ENCODE measurements at places on chromosomes 5 and 9.

- DNase-seq, result no peak
Observed at GRCh38 chr9:23829580-23830475, 3.8 kb upstream of the ELAVL2 start.

- no peak for DNase-seq
Observed at GRCh38 chr5:95401626-95402025, 10.5 kb downstream of the FAM81B start.

- DNase-seq, result no peak
Observed at GRCh38 chr5:137217599-137218200, 281.4 kb downstream of the SPOCK1 start.

DNA sequence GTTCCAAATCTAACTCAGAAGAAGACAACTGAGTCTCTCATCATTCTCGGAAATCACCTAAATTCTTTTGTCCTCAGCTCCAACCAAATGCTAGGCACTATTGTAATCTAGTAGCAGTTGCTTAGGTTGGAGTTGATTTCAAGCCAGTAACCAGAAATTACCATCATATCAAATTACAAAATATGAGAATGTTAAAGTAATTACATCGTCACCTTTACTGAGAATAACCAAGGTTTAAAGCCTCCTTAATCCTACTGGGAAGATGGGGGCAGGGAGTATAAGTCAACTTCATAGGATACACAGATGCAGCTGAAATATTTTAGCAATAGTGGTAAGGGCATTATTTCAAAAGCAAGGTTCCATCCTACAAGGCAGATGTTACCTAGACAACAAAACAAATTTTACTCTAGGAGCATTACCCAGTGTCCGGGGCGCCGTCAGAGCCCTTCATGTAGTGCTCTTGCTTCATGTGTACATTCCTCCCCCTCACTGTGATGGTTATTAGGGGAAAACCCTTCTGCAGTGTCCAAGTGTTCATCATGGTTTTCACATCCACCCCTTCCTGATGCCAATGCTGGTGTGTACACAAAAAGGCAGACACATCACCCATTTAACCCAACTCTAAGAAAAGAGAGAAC is 19.5 kb downstream of the ERAP1 start:
- DNase-seq, result no peak

- no peak for DNase-seq
Observed at GRCh38 chr5:58974601-58975000, 391.7 kb downstream of the RAB3C start.

DNA sequence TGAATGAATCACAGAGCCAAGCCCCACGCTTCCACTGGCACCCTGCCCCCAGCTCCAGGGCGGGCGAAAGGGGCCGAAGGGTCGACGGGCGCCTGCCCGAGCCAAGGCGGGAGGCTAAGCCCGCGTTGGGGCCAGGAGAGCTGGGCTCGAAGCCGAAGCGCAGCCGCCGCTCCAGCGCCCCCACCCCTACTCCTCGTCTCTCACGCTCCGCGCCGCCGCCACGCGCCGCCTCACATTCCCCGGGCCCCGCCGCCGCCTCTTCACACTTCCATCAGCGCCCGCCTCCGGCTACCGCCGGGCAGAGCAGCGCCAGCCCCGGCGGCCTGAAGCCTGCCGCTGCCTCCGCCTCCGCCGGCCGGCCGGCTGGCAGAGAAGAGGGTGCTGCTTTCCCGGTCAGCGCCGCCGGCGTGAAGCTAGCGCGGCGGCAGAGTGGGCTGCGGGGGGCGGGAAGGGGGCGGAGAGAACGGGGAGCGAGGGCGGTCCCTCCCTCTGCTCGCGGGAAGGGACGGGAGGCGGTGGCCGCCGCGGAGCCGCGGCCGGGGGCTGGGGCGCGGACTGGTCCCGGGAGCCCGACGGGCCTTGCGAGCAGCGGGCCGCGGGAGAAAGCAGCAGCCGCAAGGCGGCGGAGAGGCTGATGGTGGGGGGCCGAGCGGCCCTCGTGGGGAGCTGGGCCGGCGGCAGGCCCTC is at the start of gene HOMER1:
Gene HOMER1, minus strand, starts transcription at position 431 of the 687 bp plus-strand sequence. CDS start 1,360 bp downstream, outside the sequence.
- peak; percentile 82 for DNase-seq

- no peak for DNase-seq
Observed at GRCh38 chr9:133454325-133454724, 5.5 kb upstream of the CACFD1 start.

DNA sequence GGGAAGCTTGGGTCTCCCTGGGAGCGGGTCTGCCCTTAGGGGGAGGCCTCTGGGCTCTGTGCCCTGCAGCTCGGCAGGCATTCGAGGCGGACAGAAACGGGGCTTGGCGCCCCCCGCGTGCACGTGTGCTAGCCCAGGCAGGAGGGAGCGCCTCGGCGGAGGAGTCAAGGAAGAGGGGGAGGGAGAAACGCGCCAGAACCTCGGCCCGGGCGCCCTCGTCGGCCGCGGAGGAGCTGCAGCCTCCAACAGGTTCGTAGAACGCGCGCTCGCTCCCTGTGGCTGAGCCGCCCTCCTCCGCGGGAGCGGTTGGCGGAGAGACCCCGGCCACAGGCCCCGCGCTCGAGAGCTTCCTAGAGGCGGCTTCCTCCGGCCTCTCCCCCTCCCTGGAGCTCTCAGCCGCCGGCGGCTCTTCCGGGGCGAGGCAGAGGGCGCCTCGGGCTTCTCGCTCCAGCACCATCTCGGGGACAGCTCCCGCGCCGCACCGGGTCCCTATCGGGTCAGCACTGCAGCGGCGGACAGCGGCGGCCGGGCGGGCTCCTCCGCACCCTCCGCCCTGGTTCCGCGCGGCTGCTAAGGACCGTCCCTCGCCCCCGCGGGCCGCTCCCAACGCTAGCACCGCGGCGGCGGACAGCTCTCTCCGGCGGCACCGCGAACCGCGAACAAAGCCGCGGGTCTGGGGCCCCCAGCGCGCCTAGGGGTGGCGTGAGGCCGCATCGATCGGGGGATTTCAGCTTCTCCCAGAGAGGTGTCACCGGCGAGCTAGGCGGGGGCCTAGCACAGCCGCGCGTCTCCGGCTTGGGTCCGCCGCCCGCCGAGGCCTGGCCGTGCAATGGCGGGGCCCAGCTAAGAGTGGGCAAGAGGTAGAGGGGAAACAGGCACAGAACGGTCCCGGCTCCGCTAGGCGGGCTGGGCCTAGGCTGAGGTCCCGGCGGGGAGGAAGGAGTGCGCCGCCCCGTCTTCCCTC is 74.6 kb upstream of the CPLX2 start:
- DNase-seq, result peak; percentile 86

- no peak for DNase-seq
Observed at GRCh38 chr9:79034583-79034982, 537.2 kb upstream of the TLE4 start.

DNA sequence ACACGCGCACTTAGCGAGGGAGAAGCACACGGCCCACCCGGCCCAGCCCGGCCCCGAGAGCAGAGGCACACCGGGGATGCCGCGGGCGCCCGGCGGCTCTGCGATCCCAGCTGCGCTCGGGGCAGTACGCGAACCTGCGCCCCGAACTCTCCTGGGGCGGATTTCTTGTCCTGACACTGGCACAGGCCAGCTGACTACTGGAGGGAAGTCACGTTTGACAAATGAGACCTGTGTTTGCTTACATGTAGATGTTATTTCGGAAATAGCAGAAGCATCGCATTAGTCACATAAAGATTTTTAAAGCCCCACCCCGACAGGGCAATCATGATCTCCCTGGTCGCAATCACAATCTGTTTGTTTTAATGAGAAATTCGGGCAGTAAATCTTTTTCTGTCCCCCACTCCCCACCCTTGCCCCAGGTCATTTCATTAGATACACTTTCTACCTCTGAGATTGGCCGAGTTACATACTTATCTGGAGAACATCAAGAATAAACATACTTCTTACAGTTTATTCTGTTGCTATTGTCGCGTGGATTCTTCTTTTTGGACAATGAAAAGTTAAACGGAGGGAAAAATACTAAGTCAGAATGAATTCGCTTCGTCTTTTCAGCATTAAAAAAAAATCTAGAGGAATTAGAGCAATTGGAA is 518.9 kb downstream of the CTNND2 start:
- no peak for DNase-seq

DNA sequence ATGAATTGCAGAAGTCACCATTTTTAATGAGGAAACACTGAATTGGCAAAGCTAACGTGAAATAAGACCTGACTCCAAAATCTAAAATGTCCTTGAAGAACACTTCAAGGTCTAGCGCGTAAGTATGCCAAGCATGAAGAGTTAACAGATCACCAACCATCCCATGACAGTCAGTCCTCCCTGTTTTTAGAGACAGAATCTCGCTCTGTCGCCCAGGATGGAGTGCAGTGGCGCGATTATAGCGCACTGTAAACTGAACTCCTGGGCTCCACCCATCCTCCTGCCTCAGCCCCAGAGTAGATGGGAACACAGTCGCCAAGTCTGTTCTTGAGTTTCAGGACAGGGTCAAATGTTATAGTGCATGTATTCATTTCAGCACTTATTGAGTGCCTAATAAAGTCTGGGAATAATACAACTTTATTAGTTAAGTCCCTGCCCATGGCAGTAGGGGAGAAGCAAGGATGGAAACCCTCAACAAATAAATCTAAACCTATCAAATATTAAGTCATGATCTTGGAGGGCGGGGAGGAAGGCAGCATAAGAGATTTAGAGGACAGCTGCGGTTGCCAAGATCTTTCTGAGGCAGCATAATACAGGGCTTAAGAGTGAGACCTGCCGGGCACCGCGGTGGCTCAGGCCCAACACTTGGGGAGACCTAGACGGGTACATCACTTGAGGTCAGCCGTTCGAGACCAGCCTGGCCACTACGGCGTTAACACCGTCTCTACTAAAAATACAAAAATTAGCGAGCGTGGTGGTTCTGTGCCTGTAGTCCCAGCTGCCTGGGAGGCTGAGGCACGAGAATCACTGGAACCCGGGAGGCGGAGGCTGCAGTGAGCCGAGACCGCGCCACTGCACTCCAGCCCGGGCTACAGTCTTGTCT is 1.1 kb downstream of the ATPSCKMT start:
- no peak for DNase-seq

- peak; percentile 89 for DNase-seq
Observed at GRCh38 chr5:179818746-179819295, 1.9 kb upstream of the SQSTM1 start.

DNA sequence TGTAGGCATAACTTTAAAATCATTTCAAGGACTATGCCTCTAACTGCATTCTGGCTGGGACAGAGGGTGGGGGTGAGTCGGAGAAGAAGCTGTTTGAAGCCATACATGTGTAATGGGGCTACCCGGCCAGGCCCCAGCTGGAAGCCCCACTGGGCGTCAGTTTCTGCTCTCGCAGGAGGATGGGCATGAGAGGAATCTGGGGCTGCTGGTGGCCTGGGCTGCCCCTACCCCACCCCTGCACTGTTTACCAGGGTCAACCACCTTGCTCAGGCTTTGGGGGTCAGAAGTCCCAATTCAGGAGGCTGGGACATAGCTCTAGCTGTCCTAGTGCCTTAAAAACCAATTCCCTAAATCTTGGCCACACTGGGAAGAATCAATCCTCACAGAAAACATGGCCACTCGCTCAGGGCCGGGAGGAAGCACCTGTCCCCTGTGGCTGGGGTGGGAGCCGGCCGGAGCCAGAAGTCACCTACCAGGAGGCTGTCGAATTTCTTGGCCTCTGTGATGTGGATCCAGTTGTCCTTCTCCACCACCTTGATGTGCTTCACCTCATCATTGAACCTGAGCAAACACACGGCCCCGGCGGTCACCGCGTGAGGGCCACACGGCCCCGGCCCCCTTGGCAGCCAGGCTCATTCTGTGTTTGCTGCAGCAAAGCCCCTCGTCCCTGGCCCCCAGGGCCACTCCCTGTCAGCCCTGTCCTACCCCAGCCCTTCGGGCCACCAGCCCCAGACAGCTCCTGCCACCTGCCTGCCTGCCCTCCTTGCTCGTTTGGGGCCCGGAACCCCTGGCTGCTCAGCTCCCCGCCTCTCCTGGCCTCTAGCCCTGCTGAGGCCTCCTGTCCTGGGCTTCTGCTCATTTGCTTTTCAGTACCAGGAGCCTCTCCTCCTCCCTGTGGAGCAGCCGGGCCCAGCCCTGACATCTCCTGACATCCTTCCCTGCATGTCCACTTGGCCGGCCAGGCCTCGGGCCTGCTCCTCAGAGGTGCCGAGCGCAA is 33.6 kb upstream of the SARDH start:
- DNase-seq, result no peak

DNA sequence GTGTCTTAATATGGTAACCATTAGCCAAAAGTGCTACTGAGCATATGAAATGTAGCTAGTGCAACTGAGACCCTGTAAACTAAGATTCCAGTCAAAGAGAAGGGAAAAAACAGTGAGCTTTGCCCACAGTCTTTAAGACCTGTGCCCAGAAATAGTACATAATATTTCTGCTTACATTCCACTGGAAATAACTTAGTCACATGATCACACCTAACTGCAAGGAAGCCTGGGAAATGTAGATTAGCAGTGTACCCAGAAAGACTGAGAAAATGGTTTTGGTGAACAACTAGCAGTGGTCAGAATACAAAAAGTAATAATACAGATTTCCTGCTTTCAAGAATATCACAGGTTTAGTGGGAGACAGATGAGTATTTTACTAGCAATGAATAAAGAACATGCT is 2.5 kb upstream of the CPLANE1 start:
- DNase-seq, result no peak

DNA sequence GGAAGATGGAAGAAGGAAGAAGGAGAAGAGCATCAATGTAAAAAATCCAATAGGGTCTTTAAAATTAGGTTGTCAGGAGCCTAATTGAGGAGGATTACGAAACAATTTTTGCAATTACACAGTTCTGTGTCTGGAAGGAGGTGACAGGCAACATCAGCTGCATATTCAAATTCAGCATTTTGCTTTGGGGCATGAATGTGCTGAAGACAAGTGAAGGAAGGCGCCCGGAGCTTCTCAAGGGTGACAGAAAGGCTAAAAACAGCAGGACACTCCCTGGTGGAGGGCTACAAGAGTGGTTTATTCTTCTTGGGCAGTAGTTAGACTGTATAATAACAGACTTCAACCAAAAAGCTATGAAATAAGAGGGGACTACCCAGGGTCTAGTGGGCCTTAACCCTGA is 188.3 kb downstream of the BRINP1 start:
- DNase-seq, result no peak

DNA sequence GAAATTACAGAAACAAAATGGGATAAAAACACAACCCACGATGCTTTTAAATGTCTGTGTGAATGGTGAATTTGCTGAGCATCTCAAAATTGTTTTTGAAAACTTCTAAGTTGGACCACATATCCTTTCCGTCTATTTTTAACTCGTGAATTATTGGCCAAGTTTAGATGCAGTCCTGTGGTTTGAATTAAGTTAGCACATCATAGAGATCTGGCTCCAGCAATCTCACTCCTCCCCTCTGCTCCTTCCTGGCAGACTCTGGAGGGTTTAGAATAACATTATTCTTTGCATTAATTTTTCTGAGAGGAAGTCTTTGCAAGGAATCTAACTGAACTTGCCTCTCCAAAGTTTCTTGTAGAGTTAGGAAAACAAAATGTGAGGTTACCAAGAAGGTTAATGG is 14.5 kb upstream of the ANKRD55 start:
- DNase-seq, result no peak
